Uterus (tissue), 4 donors: ENCODE measurements at places on chromosomes 3 and 15.
A peak's percentile ranks its signal among the peaks of the same experiment; 100 is the strongest.

GRCh38 chr3:167032267-167032876 lies 347.7 kb downstream of the ZBBX start:
- H3K27me3 ChIP-seq: no peaks in the 10 kb centered on the region
- H3K4me1 ChIP-seq: no peaks in the 10 kb centered on the region
- no peak for DNase-seq
- no peaks in the 10 kb centered on the region for H3K36me3 ChIP-seq
- H3K4me3 ChIP-seq: no peak overlapping the region

DNA sequence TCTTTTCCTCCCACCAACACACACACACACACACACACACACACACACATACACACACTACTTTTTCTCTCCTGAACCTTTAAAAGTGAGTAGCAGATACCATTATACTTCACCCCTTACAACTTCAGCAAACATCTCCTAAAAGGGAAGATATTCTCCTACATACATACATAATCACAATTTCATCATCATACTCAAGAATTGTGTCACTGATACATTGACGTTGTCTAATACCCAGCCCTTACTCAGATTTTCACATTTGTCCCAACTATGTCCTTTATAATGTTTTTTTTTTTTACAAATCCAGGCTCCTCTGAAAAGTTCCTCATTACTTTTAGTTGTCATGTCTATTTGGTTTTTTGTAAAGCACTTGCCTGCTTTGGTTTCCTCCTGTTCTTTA lies 18.5 kb downstream of the ABHD6 start:
- no peak overlapping the region for H3K27ac ChIP-seq
- no peak overlapping the region for H3K4me3 ChIP-seq
- no peaks in the 10 kb centered on the region for H3K36me3 ChIP-seq
- H3K27me3 ChIP-seq: no peaks in the 10 kb centered on the region

DNA sequence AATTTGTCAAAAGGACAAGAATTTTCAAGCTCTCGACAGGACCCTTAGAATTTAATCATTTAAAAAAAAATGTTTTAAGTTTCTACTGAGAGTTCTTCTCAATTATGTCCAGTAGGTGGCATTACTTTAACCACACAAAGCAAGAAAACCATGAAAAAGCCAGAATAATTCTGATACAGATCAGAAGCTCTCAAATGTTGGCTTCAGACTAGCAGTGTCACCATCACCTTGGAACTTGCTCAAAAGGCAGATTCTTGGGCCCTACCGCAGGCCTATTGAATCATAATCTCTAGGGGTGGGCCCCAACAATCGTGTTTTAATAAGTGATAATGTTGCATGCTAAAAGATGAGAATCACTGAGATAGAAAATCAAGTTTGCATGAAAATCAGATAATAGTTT lies 99.5 kb upstream of the KCNMB2 start:
- peak; percentile 23 for DNase-seq
- no peak overlapping the region for H3K4me3 ChIP-seq
- H3K36me3 ChIP-seq: no peaks in the 10 kb centered on the region
- no peak overlapping the region for H3K27ac ChIP-seq
- no peaks in the 10 kb centered on the region for H3K4me1 ChIP-seq
- H3K27me3 ChIP-seq: no peaks in the 10 kb centered on the region

DNA sequence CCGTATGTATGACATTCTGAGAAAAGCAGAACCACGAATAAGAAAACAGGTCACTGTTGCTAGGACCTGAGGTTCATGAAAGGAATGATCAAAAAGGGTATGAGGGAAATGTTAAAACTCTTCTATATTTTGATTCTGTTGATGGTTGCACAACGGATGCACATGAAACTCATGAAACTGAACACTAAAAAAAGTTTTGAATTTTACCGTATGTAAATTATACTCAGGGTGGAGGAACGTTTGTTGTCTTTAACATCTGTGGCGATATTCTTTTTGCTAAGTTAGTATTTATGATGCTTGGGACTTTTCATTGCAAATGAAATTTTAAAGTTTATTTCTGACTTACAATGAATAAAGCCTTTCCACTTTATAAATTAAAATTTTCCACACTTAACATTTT lies 55.4 kb downstream of the STAG1 start:
- no peaks in the 10 kb centered on the region for H3K36me3 ChIP-seq
- no peak overlapping the region for H3K27ac ChIP-seq
- H3K27me3 ChIP-seq: no peaks in the 10 kb centered on the region
- no peak overlapping the region for H3K4me3 ChIP-seq
- H3K4me1 ChIP-seq: no peaks in the 10 kb centered on the region

DNA sequence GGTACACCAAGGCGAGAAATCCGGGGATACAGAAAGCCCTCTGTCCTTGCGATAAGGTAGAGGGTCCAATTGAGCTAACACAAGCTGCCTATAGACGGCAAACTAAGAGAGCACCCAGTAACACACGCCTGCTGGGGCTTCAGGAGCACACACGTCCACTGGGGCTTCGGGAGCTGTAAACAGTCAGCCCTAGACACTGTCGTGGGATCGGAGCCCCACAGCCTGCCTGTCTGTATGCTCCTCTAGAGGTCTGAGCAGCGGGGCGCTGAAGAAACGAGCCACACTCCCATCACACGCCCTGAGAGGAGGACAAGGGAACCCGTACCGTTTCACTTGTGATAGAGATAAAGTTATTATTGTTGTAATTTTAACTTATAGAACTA lies 486 bp downstream of the SAMMSON start:
- no peaks in the 10 kb centered on the region for H3K27me3 ChIP-seq
- H3K27ac ChIP-seq: no peak overlapping the region
- no peak for DNase-seq

DNA sequence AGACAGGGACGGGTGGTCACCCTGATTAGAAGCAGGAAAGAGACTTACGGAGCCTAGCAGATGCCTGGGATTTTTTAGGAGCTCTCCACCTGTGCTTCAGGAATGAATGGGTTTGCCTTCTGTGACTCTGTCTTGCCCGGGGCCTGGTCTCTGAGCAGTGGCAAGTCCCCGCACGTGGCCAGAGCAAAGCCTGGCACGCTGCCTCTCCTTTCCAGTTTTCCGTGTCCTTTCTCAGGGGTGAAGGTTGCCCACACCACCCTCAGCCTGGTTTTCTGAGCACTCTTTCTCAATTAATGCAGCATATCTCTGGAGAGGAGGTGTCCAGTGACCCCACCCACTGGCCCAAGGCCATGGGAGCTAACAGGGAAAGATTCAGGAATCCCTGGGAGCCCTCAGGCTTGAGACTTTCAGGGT lies 14.5 kb upstream of the CHST14 start:
- no peaks in the 10 kb centered on the region for H3K4me1 ChIP-seq
- no peaks in the 10 kb centered on the region for H3K36me3 ChIP-seq
- no peak overlapping the region for H3K27ac ChIP-seq
- H3K27me3 ChIP-seq: no peaks in the 10 kb centered on the region
- DNase-seq: no peak
- H3K4me3 ChIP-seq: no peak overlapping the region

GRCh38 chr3:195705081-195705991 lies 15.4 kb upstream of the MUC20 start:
- no peak for DNase-seq
- no peaks in the 10 kb centered on the region for H3K27me3 ChIP-seq
- H3K27ac ChIP-seq: no peak overlapping the region
- H3K36me3 ChIP-seq: no peaks in the 10 kb centered on the region
- H3K4me3 ChIP-seq: no peak overlapping the region
